Epithelial cell of alveolus of lung (primary cell): ENCODE measurements at places on chromosomes 3 and 15. TPM values are rescaled to one million over a fixed set of nuclear protein-coding genes. Genes with fewer than 3 reads are reported as not detected.

PDCD7 gene
- 27.1 and 27.9 TPM in 2 replicates for total RNA-seq

EFCC1 gene
- total RNA-seq = 0.65 and 10.5 TPM in 2 replicates

MUC20 gene
- total RNA-seq = 0.24 and 0.52 TPM in 2 replicates

SLC28A1 gene
- not detected in 2 replicates for total RNA-seq

OXTR gene
- total RNA-seq = 0.72 and 4.3 TPM in 2 replicates

CPNE4 gene
- 1.6 TPM in 1 of 2 replicates, not detected in the other for total RNA-seq

RPS17 gene
- 3,337 and 3,513 TPM in 2 replicates for total RNA-seq

SYNM gene
- total RNA-seq = 0.65 and 1.6 TPM in 2 replicates

SLC9C1 gene
- total RNA-seq = 0.26 TPM in 1 of 2 replicates, not detected in the other

LINGO1 gene
- 0.13 TPM in 1 of 2 replicates, not detected in the other for total RNA-seq

LMAN1L gene
- not detected in 2 replicates for total RNA-seq

CISH gene
- total RNA-seq = 2.7 and 3.3 TPM in 2 replicates

AADACL2 gene
- total RNA-seq = not detected in 2 replicates

EXOG gene
- 3.7 and 11.1 TPM in 2 replicates for total RNA-seq

STARD5 gene
- 4.3 and 5.0 TPM in 2 replicates for total RNA-seq

ABI3BP gene
- total RNA-seq = 0.65 and 5.0 TPM in 2 replicates

AP4E1 gene
- total RNA-seq = 9.2 and 9.6 TPM in 2 replicates

GOLGA8G gene
- total RNA-seq = not detected in 2 replicates

GHSR gene
- total RNA-seq = not detected in 2 replicates

DENND4A gene
- 15.8 and 17.4 TPM in 2 replicates for total RNA-seq

SAMD7 gene
- total RNA-seq = not detected in 2 replicates

TGM5 gene
- total RNA-seq = not detected in 2 replicates

TRPC1 gene
- 12.5 and 14.6 TPM in 2 replicates for total RNA-seq

SLC22A14 gene
- 0.40 TPM in 1 of 2 replicates, not detected in the other for total RNA-seq

UACA gene
- 17.3 and 56.5 TPM in 2 replicates for total RNA-seq

ADGRG7 gene
- total RNA-seq = not detected in 2 replicates

COL7A1 gene
- 52.5 and 104 TPM in 2 replicates for total RNA-seq

CAV3 gene
- not detected in 2 replicates for total RNA-seq

NUP210 gene
- total RNA-seq = under 0.01 TPM in 1 of 2 replicates, not detected in the other

IGDCC3 gene
- total RNA-seq = 0.08 TPM in 1 of 2 replicates, not detected in the other
